ENCODE measurements at places on chromosomes 12 and 14. TPM values are rescaled to one million over a fixed set of nuclear protein-coding genes. Genes with fewer than 3 reads are reported as not detected.

KRT75 gene
- total RNA-seq, result not detected

TSPAN19 gene
- 0.63 TPM for total RNA-seq

PRH1 gene
- 11.7 TPM for total RNA-seq

GRCh38 chr12:6896846-6897435 is 7.7 kb upstream of the LRRC23 start:
- no peak for DNase-seq

DNA sequence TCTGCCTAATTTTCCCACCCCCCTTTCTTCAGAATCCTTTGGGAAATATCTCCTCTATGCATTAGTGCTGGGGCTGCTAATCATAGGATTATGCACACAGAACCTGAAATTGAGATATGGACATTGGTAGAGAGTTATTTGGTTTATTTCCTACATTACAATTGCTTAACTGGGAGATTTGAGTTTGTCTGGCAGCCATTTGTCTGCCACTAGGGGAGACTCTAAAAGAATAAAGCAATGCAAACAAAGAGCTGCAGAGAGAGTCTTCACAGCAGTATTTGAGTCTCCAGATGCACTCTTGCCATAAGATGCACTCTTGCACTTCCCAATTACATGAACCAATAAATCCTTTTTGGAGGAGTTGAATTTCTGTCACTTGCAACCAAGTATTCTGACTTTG is 12.0 kb upstream of the PCNX4 start:
- DNase-seq, result no peak

DNA sequence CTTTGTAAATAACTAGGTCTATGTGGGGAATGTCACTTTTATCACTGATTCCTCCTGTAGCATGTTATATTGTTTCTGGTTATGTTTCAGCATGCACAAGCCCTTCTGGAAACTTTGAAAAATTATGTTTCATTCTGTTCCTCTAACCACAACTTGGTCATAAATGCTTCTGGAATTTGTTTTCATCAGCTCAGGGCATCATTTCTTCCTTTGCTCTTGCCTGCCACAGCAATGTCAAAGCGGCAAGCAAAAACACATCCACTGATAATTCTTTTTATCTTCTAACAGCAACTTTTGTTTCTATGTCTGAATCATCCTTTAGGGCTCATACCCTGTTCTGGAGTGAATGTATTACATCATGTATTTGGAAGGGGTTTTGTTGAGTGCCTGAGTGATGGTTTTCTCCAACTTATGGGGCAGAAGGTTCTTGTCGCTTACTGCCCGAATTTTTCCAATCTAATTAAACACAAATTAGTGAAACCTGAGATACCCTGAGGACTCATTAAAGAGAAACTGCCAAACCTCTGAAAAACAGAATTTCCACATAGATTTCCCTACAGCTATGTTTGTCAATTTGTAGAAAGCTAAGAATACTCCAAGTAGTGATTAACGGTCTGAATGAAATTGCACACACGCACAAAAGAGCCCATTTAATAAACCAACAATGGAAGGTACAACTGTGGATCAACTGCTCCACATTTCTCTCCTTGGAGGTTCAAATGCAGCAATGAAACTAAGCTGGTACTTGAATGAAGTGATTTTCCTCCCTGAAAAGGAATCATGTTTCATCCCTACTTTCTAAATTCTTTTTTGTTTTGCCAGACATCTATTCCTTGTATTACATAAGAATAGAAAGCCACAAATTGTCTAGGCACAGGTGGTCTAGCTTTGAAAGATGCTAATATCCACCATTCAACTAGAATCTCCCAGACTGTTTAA is 173.5 kb upstream of the KRR1 start:
- no peak for DNase-seq

DNA sequence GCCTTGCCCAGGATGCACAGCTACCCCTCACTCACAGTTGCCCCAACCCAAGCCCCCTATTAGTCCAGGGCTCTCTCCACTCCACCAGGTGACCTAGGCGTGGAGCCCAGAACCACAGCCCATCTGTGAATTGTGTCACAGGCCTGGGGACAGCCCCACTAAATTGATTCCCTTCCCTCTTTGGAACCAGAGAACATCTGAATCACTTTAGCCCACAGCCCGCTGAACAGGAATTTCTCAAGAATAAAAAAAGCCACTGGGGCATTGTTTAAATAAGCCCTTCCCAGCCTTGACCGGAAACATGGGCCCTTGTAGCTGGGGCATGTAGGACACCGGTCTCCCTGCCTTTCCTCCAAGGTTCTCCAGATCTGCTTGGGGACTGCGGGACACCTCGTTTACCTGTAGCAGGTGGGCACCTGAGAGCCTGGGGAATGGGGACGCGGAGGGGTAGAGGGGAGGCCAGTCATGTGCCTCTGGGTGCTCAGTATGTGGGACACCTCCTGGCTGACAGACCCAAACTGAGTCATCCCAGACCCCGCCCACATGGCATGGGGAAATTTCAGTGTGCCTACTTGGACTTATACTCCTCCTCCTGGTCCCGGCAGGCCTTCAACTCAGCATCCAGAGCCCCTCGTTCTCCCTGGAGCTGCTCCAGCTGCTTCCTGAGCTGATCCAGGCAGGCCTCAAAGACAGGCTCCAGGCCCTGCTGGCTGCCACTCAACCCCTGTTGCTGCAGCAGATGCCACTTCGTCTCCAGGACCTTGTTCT is 1.3 kb downstream of the KRT78 start:
- DNase-seq, result peak; percentile 94

GRCh38 chr14:100004392-100004791 is 60.8 kb upstream of the EVL start:
- DNase-seq, result no peak

- DNase-seq, result no peak
Measured at GRCh38 chr12:2147335-2147734, 94.5 kb downstream of the CACNA1C start.

DNA sequence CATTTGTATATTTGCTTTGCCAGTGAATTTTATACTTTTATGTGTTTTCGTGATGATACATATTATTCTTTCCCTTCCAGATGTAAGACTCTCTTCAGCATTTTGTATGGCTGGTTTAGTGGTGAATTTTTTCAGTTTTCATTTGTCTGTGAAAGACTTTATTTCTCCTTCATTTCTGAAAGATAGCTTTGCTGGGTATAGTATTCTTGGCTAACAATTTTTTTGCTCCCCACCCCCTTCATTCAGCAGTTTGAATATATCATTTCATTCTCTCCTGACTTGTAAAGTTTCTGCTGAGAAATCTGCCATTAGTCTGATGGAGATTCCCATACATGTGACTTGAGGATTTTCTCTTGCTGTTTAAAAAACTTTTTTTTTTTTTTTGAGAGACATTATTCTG is 72.8 kb downstream of the ERC1 start:
- DNase-seq, result no peak

- no peak for DNase-seq
Measured at GRCh38 chr14:101849125-101849524, 87.6 kb downstream of the PPP2R5C start.

DNA sequence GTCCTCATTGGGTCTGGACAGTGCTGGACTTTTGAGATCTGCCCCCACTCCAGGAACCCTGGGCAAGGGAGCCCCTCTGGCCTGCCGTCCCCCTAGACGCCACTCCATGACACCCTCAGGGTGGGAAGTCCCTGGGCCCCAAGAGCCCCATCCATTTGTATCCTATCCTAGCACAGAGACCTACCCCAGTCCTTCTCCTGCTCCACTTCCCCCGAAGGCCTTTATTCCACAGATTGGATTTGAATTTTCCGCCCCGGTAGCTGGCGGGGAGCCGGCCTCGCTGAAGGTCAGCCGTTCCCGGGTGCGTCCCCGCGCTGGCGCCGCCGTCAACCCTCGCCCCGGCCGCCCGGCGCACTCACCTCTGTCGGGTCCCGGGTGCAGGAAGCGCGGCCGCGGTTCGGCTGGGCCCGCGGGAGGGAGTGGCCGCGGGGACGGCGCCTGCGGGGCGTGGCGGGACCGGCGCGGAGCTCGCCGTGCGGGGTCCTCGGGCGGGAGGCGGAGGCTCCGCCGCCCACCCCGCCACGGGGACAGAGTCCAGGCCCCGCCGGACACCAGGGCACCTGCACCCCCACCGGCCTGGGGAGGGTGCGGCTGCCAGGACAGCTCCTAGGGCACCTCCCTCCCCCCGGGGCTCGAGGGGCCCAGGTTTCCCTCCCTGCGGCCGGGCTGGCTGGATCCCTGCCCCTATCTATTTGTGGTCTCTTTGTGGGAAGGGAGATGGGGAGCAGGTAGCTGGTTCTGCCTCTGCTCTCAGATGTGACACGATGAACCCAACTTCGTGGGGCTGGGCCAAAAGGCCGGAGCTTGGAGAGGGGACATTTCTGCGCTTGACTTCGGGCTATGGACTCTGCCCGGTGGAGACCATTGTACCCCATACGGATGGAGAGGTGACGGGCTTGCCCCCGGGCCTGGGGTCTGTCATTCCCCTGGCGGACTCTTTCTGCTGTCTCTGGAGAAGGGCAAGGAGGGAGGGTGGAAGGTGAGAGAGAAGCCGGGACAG is 19.9 kb upstream of the GPR68 start:
- DNase-seq, result no peak

GRCh38 chr12:47314996-47315395 is 235.2 kb upstream of the AMIGO2 start:
- DNase-seq, result no peak

DNA sequence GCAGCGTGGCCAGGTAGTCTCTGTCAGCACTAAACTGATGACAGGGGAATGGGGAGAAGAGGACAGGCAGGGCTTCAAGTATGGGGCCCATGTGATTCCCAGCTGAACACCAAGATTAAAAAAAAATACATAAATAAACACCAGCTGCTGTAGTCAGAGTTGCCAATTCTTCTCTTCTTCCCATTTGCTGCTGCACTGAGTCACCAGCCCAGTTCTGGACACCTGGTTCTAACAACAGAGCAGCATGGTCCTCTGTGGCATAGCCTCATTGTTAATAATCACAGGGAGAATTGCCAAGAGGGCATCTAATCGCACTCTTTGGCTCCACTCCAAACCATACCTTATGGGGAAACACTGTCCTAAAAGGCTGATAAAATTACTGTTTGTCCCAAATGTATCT is 15.1 kb downstream of the PPM1H start:
- peak; percentile 75 for DNase-seq

- DNase-seq, result no peak
Measured at GRCh38 chr12:123035841-123036240, 55.4 kb downstream of the ARL6IP4 start.

- DNase-seq, result no peak
Measured at GRCh38 chr12:19489168-19489567, 49.9 kb downstream of the AEBP2 start.

Data from MCF 10A (cell line).